ENCODE measurements at places on chromosomes 5 and 9. TPM values are rescaled to one million over a fixed set of nuclear protein-coding genes. Genes with fewer than 3 reads are reported as not detected.
A peak's percentile ranks its signal among the peaks of the same experiment; 100 is the strongest.

NIM1K gene
- polyA plus RNA-seq: 0.06 TPM

SOX30 gene
- 0.08 TPM for polyA plus RNA-seq

DNA sequence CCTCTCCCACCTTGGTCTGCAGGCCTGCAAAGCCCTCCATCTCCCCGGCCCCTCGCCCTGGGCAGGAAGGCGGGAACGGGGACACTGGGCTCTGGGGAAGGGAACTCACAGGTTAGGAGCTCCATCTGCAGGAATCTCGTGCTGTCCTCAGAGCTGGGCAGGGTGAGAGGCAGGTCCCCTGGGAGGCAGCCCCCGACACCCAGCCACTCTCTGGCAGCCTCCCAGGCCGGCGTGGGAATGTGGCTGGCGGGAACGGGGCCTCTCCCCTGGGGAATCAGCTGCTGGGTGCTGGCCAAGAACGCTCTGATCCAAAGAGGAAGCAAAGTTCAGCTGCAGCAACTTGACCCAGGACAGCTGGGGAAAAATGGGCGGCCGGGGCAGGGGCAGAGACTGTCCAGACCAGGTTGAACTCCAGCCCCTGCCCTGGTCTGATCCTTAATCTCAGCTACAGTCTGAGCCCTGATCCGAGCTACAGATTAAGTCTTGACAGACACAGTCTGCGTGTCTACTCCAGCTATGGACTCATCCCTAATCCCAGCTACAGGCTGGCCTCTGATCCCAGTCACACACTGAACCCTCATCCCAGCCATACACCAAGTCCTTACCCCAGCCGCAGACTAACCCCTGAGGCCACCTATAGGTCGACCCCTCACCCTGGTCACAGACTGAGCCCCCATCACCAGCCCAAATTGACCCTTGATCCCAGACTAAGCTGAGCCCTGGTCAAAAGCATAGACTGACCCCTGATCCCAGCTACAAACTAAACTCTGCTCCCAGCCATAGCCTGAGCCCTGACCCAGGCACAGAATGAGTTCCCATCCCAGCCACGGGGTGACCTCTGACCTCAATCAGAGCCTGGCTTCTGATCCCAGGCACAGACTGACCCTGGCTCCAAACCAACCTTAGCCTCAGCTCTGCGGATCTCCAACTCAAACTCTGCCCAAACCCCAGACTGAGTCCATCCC lies 37.3 kb upstream of the EGFL7 start:
- DNase-seq: peak; percentile 66

- no peak for DNase-seq
Measured at GRCh38 chr9:77021922-77022782, 2.7 kb downstream of the FOXB2 start.

GRCh38 chr9:124357721-124358361 lies 57.4 kb downstream of the PSMB7 start:
- no peak for DNase-seq

- DNase-seq: no peak
Measured at GRCh38 chr5:171957591-171958251, 48.7 kb downstream of the FBXW11 start.

DNA sequence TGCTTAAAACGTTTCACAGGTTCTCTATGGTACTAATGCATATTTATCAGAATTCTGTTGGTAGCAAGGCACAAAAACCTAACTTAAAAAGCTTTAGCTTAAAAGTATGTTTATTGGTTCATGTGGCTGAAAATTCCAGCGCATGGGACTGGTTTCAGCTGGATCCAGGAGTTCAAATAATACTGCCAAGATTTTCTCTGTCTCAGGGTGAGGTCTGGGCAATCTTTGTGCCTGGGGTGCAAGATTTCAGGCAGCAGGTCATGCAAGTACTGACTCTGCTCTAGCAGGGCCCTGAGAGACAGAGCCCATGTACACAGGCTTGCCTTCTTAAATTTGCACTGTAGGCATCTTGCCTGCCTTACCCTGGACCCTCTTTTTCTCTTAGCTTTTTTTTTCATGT lies 134.2 kb upstream of the GAS1 start:
- no peak for DNase-seq

- no peak for DNase-seq
Measured at GRCh38 chr5:102617191-102618187, 118.7 kb upstream of the SLCO6A1 start.

DBH gene
- not detected for polyA plus RNA-seq

DNA sequence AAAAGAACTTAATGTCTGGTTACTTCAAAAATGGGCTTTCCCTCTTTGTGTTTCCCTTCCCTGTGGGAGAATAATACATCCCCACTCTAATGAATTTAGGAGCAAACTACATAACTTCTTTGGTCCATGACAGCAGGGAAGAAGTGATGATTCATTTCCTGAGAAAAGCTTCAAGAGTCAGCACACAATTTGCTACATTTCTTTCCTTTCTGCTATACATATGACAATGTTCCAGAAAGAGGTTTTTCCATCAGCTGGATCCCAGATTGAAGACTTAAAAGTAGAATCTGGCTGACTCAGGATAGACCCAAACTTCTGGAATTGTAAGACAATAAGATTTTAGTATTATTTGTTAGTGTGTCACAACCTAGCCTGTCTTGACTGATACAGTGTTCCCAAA lies 126.1 kb downstream of the DRD1 start:
- no peak for DNase-seq

GRCh38 chr5:141437221-141437620 lies 6.9 kb downstream of the PCDHGA12 start:
- DNase-seq: no peak

DNA sequence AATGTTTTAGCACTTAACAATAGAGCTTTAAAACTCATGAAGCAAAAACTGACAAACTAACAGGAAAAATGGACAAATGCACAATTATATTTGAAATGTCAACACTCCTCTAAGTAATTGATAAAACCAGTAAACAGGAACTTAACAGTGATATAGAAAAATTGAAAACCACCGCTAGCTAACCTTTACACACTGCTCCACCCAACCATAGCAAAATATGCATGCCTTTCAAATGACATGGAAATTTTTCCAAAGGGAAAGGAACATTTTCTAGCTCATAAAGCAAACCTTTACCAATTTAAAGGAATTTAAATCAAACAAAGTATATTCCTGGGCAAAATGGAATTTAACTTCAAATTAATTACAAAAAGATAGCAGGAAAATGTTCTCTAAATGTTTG lies 109.2 kb downstream of the ADAMTS19 start:
- no peak for DNase-seq

DNA sequence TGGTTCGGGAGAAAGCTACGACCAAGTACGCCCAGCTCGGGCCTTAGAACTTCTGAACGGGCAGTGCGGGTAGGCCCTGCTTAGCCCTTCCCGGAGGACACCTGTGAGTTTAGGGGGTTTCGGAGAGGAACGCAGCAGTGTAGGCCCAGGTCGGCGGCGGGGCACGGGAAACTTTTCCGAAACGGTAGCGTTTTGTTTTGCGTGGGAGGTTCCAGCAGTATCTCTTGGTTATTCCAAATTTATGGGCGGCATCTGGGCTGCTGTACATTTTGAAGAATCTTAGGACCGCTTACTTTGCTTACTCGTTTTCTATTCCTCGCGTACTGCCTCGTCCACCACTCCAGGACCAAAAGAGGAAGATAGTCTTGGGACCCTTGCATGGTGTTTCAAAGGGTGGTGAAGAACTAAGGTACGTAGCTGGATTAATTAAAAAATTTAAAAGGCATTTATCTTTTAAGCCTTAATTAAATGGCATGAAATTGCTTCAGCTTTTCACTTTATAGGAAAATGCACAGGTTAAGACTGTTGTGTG lies 492 bp downstream of the TENT2 start:
- DNase-seq: no peak

GRCh38 chr9:12648925-12649324 lies 44.3 kb upstream of the TYRP1 start:
- DNase-seq: no peak

SPATA31A3 gene
- not detected for polyA plus RNA-seq

PHAX gene
- 90.2 TPM for polyA plus RNA-seq

GRCh38 chr9:121222524-121223171 lies 21.0 kb upstream of the RAB14 start:
- peak; percentile 55 for DNase-seq

SH3TC2 gene
- 0.55 TPM for polyA plus RNA-seq

GFI1B gene
- not detected for polyA plus RNA-seq

- no peak for DNase-seq
Measured at GRCh38 chr9:5518937-5519319, 8.6 kb downstream of the PDCD1LG2 start.

GRCh38 chr5:154301726-154302125 lies 111.2 kb downstream of the GALNT10 start:
- no peak for DNase-seq

GRCh38 chr9:132857031-132857430 lies 21.1 kb downstream of the AK8 start:
- no peak for DNase-seq

GRCh38 chr5:119386596-119387344 lies 31.0 kb downstream of the TNFAIP8 start:
- DNase-seq: no peak

GRCh38 chr5:73823508-73823925 lies 197.5 kb downstream of the ARHGEF28 start:
- DNase-seq: peak; percentile 60

GRCh38 chr5:1568201-1568979 lies 44.6 kb upstream of the LPCAT1 start:
- peak; percentile 86 for DNase-seq

GRCh38 chr9:127647451-127647850 lies 35.4 kb downstream of the STXBP1 start:
- no peak for DNase-seq

DNA sequence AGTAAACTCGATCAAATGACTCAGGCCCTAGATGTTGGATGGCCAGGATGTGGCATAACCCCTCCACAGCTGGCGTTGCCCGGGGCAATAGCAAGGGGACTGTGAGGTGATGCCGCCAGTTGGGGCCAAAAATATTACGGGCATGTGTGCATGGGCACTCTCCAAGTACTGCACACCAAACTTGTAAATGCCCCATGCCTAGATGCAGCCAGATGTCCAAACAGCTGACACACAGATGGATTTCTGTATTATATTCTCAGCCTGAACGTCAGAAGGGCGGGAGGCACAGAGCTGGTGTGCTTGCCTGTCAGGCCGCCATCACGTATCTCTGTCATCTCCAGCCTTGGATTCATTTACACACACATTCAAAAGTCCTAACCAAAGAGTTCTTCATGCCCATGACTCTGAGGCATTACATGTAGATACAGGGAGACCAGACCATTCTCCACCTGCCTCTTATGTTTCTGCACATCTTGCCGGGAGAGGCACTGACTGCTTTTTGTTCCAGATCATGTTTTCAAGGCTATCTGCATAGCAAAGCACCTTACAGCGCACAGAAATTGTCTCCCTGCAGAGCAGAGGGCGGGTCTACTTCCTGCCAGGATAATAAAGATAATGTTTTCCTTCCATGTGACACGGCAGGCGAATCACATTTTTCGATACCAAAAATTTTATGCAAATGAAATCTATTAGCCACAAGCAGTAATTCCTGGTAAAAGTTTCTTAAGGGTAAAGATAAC lies 200.9 kb upstream of the ADAMTS16 start:
- DNase-seq: no peak

GRCh38 chr5:41863871-41864486 lies 6.2 kb downstream of the OXCT1 start:
- no peak for DNase-seq

BTNL8 gene
- polyA plus RNA-seq: not detected

DNA sequence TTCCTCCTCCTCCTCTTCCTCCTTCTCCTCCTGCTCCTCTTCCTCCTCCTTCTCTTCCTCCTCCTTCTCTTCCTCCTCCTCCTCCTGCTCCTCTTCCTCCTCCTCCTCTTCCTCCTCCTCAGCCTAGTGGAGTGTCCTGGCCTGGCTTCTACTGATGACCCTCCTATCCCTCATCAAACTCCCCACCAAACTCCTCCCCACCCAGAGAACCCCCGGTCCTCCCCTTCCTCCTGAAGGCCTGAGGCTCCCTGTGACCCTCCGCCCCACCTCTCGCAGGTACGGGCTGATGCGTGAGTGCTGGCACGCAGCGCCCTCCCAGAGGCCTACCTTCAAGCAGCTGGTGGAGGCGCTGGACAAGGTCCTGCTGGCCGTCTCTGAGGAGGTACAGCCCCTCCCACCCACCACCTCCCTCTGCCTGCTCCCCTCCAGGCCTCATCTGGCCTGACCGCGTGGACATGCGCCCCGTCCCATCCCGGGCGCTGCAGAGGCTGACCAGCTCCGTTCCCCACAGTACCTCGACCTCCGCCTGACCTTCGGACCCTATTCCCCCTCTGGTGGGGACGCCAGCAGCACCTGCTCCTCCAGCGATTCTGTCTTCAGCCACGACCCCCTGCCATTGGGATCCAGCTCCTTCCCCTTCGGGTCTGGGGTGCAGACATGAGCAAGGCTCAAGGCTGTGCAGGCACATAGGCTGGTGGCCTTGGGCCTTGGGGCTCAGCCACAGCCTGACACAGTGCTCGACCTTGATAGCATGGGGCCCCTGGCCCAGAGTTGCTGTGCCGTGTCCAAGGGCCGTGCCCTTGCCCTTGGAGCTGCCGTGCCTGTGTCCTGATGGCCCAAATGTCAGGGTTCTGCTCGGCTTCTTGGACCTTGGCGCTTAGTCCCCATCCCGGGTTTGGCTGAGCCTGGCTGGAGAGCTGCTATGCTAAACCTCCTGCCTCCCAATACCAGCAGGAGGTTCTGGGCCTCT lies 10.6 kb downstream of the FGFR4 start:
- no peak for DNase-seq

DNA sequence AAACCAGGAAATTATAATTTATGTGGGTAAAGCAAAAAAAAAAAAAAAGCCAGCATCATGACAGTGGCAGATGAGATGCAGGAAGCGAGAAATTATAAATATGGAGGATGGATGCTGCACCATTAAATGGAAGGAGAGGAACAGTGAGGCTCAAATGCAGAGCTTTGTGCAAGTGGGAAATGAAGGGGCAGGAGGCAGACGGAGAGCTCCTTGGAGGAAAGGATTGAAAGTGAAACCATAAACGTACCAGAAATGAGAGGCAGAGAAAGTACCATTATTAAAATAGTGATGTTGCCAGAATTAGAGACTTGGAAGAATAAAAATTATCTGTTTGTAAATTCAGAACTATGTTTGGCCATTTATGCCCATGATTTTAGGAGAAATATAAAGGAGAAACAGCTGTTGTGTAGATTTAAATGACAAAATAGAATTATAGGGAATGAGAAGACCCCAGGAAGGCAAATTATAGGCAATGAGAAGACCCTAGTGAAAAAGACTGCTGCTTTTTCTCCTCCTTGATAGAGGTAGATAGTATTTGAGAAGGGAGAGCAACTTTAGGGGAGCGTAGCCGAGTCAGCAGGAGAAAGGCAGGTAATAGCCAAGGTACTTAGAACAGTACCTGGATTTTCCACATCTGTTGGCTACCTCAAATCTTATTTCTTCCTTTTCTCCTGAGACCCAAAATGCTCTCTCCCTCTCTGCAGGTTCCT lies 341.0 kb upstream of the CD180 start:
- no peak for DNase-seq

GRCh38 chr9:72154468-72155285 lies 5.4 kb downstream of the GDA start:
- peak; percentile 31 for DNase-seq

MSMP gene
- not detected for polyA plus RNA-seq

- DNase-seq: no peak
Measured at GRCh38 chr5:38607396-38607795, 51.0 kb upstream of the LIFR start.

PCDHB12 gene
- not detected for polyA plus RNA-seq

GRCh38 chr5:67577424-67577823 lies 380.8 kb upstream of the CD180 start:
- no peak for DNase-seq

Data from A549 (cell line).